Kidney epithelial cell (primary cell): ENCODE measurements at places on chromosomes 3 and 15. TPM values are rescaled to one million over a fixed set of nuclear protein-coding genes. Genes with fewer than 3 reads are reported as not detected.

DNA sequence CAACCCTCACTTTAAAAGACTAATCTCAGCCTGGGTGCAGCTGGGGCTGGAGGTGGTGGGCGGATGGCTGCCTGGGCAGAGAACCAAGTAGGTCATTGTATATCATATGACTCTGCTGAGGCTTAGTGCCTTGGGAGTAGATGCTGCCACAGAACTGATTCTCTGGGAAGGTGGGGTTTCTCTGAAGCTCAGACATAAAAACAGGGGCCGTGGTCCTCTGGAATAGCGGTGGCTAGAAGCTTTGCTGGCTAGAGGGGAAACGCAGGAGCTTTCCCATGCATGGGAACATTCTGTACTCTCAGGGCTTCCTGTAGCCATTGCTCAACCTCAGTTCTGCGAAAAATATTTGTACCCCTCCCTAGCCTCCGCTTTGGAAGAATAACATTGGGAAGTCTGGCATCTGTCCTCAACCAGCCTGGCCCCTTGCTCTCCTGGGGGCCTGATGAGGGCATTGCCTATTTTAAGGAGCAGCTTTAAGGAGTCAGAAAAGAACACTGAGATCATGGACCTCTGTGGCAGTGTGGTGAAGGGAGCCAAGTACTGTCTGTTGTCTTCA, 14.7 kb downstream of the TIMP4 start:
- DNase-seq = no peak

DNA sequence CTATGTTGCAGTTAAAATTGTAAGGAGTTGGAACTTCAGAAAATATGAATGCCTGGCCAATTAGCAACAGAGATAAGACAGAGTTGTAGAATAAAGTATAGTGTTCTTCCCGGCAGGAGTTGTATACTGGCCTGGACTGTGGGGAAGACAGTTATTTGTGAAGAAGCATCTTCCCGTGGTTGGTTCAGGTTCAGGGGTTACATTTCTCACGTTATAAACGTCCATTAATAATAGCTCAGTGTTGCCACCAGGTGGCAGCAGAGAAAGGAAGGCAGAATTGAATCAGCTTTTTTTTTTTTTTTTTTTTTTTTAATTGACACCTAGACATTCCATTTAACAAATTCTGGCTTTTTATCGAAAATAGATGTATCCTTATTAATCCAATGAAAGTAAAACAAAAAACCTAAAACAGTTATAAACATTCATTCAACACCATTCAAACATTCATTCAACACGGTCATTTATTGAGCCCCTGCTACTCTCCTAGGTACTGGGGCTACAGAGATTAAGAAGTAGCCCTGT, 66.4 kb upstream of the NR2E3 start:
- DNase-seq = no peak

The APH1B gene
- 10.2 and 12.1 TPM in 2 replicates for total RNA-seq

GRCh38 chr3:185852635-185853034, 27.8 kb upstream of the IGF2BP2 start:
- DNase-seq = no peak
